ENCODE measurements at places on chromosomes 5 and 9.

DNA sequence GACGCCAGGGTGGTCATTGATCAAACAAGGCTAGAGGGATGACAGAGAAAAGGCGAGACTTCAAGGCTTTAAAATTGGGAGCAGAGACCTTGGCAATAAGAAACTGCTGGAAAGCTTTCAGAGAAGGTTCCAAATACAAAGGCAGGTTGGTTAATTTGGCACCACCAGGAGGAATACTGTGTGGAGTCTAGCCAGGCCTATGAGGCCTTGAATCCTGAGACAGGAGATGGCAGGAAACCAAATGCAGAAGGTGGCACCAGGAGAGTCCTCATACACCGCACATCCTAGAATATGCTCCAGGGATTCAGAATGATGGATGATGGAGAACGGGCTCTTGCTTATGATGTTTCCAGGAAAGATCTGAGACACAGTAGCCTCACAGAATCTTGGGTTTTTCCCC is 90.0 kb downstream of the MCTP1 start:
- no peak for DNase-seq

GRCh38 chr9:125594223-125594610 is 112.8 kb downstream of the MAPKAP1 start:
- DNase-seq, result no peak

DNA sequence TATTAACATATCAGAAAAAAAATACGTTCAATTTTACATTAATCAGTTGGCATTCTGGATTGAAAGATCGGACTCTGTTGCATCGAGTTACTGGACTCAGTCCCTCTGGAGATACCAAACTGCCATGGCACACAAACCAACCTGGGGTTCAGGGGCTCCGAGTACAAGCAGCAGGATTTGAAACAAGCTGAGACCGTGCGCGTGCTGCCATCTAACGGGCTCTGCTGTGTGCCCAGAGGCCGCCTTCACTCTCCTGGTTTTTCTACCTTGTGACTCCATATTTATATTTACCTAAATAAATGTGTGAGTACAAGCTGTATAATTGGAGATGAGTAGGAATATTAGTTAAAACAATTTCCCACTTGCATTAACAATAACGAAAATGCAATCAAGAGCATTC is 48.2 kb downstream of the ANXA1 start:
- no peak for DNase-seq

DNA sequence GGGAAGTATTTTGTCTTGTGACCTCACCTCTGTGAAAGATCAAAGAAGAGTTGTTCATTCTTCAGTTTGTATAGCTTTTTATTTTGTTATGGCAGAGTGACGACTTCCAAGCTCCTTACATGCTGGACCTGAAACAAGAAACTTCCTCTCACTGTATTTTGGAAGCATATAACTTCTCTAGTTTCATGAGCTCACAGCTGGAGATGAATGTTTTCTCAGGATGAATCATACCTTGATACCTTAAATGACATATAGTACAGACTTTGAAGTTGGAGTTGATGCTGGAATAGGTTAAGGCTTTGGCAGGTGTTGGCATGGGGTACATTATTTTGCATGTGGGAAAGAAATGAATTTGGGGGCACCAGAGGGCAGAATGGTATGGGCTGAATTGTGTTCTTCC is 112.5 kb downstream of the SLC25A46 start:
- DNase-seq, result no peak

DNA sequence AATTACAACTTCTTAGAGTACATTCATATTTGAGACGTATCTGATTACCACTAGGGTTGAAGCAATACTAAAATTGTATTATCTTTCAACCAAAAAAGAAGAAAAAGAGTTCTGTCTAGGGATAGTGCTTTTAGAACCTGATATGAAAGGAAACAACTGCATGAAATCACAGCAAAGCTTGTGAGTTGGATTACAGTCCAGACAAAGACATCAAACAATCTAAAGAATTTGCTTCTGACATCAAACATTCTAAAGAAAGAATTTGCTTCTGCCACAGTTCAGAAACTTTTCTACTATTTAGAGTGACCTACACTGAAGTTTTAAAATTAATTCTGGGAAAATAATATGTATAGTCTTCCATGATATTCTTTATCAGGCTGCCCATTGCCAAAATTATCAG is 1141.1 kb upstream of the ACO1 start:
- DNase-seq, result no peak
